ENCODE measurements at places on chromosomes 5 and 9.

DNA sequence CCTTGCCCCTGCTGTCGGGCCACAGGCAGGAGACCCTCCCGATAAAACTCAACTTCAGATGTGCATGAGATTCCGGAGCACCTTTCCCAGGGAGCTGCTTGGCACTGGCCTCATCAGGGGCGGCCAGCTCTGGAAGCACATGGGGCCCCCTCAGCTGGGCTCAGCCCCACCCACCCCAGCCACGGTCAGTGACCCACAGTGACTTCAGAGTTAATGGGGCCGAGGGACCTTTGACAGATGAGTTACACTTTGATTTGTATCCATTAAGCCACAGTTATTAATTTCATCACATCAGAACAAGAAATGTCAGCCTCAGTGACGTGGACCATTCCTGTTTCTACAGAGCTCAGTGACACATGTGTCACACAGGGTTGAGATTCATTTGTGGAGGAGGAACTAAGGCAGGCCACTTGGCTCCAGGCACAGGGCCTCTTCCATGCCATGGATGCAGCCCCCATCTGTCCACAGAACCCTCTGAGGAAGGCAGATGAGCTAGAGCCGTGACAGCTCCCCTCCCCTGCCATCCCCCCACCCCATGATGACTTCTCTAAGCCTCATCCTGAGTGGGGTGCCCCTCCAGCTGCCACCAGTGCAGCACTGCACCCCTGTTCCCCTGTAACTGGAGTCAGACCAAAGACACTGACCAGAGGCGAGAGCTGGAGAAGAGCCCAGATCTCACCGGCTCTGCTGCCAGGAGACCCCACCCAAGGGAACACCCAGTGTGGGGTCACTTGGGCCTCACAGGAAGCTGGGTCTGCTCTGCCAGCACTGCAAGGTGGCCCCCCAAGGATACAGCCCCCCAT is 69.4 kb upstream of the ADAMTS2 start:
- DNase-seq, result no peak

DNA sequence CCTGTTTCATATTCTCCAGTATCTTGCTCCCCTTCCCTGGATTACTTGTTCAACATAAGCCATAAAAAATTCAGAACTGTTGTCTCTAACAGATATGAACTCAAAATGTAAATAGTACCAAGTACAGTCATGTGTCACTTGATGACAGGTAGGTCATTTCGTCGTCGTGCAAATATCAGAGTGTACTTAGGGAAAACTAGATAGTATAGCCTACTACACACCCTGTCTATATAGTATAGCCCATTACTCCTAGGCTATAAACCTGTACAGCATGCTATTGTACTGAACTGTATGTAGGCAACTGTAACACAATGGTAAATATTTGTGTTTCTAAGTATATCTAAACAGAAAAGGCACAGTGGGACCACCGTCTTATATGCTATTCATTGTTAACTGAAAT is 39.1 kb downstream of the SMIM15 start:
- DNase-seq, result no peak

DNA sequence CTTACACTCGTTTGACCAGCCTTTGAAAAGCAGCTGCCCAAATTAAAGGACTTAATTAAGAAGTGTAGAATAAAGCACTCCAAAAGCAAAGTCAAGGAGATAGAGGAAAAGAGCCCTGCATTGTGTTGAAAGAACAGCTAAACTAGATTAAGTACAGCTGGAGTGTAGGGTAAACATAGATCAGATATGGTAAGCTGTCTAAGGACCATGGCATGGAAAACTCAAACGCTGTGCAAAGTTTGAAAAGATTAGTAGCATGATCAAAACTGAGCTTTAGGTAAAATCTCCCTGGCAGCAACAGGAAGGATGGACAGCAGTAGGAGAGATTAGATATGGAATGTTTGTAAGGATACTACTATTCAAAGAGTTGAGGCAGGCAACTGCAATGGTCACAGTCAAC is 55.4 kb downstream of the BNC2 start:
- no peak for DNase-seq

GRCh38 chr9:93522736-93523135 is 53.6 kb upstream of the PHF2 start:
- DNase-seq, result no peak

- DNase-seq, result no peak
These were observed 132.3 kb upstream of the ELL2 start for GRCh38 chr5:96093890-96094381.

- DNase-seq, result no peak
These were observed 119.1 kb upstream of the PTGER4 start for GRCh38 chr5:40560474-40561110.

DNA sequence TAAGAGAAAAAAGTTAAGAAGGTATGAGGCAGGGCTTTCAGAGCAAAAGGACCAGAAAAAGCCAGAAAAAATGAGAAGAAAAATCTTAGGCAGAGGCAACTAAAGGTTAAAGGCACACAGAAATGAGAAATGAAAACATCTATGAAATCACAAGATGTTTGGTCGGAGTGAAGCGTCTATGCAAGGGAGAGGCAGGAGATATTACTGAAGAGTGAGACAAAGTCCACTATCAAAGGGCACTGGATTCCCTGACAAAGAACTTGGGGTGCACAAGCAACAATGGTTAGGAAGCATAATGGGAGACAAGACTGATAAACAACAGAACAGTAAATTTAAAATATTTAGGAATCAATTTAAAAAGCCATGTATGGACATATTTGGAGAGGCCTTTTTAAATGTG is 16.9 kb downstream of the PANK3 start:
- no peak for DNase-seq

DNA sequence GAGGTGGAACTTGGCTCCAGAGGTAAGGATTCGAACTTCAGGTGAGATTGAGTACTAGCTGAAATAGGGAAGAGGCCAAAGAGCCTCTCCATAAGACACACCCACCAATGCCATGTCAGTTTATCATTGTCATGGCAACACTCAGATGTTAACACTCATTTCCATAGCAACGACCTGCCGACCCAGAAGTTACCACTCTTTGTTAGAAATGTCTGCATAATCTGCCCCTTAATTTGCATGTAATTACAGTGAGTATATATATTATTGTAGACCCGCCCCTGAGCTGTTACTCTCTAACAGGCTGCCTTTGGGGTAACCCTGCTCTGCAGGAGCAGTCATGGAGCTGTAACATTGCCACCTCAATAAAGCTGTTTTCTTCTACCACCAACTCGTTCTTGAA is 10.2 kb upstream of the NTRK2 start:
- DNase-seq, result no peak

- no peak for DNase-seq
These were observed 10.1 kb downstream of the IRF1 start for GRCh38 chr5:132480546-132480892.

GRCh38 chr9:86903734-86904085 is 43.6 kb downstream of the GAS1 start:
- DNase-seq, result no peak

GRCh38 chr5:74885170-74885569 is 19.0 kb upstream of the FAM169A start:
- no peak for DNase-seq

DNA sequence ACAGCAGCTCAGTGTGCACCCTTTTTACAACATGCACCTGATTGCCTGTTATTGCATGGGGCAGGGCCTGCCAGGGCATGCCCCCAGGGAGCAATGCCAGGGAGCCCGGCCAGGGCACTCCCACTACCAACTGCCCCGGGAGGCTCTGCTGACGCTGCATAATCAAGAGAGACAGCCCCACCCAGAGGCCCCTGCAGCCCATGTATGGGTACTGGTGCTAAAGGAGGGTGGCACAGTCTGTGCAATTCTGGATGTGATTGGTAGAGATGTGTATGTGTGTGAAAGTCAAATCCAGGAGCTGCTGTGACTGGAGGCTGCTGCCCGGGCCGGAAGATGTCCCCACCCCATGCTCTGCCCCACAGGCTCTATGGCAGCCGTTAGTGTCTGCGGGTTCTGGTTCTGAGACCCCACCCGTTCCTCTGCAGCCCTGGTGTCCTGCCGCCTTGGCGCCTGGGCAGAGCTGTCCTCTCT is 3.9 kb upstream of the NEURL1B start:
- DNase-seq, result no peak

DNA sequence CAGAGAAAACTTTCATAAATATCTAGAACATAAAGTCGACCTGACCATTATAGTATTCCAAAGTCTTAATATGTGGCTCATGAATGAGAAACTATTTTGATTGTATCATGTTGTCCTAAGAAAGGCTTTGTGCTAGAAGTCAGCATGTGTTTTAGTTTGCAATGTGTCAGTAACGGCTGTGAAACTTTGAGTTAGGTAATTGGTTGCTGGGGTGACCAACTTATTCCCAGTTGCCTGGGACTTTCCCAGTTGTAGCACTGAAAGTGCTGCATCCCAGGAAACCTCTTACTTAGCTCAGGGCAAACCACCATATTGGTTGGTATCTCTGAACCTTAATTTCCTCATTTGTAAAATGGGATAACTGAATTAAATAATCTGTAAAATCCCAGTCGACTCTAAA is 114.6 kb upstream of the SLC12A2 start:
- DNase-seq, result no peak

DNA sequence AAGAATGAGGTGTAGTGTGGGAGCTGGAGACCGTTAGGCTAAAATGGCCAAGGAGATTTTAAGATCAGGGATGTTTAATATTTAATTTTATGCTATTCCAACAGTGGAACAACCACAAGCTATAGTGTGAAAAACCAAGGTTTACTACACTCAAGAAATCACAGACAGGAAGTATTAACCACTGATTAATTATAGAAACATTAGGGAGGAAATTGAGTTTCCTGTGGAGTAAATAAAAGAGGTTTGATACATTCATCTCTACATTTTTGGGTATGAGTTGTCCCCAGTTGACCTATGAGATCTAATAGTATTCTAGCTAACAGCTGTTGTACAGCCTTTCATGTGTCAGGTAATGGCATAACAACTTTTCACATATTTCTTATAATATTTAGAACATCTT is 103.7 kb upstream of the MPDZ start:
- no peak for DNase-seq

DNA sequence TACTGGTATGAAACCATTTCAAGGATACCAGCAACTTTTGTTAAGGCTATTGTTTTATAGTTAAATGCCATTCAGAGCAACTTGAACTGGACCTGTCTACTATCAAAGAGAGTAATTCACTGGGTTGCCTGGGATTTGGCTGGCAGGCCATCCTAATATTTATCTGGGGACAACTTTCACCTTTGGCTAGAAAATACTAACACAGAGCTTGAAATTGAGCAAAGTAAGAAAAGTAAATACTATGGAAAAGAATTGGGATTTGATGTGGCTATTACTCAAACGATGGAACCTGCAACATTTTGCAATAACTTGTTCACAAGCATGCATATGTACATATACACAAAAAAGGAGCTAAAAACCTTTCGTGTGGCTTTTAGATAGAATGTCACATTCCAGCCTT is 191.3 kb downstream of the DENND1A start:
- DNase-seq, result no peak

Data from nephron progenitor cell (in vitro differentiated cells).